ENCODE measurements at places on chromosomes 13 and 19.

DNA sequence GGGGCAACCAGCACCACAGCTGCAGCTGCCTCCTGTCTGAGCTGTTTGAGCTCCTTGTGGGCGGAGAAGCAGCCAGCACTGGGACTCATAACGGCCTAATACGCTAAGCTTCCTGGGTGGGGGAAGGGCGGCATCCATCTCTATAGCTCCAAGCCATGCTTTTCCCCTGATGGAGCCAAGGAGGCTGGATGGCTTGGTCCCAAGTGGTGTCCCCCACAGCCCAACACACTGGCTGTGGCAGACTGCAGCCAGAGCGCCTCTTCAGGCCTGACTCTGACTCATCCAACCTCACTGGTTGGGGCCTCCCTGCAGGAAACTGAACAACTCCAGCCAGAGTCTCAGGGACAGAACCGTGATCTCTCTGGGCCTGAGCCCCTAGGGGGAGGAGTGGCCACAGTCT lies 537.3 kb downstream of the SUCLA2 start:
- DNase-seq: no peak

DNA sequence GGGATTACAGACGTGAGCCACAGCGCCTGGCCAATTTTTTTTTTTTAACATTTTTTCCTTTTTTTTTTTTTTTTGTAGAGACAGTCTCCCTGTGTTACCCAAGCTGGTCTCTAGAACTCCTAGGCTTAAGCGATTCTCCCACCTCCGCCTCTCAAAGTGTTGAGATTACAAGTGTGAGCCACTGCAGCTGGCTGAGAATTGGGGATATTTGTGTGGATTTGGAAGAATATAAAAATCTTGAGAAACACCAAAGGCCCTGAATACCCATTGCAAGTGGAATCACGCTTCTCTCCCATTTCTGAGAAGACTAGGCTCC lies 79.9 kb upstream of the ABCC4 start:
- DNase-seq: no peak

DNA sequence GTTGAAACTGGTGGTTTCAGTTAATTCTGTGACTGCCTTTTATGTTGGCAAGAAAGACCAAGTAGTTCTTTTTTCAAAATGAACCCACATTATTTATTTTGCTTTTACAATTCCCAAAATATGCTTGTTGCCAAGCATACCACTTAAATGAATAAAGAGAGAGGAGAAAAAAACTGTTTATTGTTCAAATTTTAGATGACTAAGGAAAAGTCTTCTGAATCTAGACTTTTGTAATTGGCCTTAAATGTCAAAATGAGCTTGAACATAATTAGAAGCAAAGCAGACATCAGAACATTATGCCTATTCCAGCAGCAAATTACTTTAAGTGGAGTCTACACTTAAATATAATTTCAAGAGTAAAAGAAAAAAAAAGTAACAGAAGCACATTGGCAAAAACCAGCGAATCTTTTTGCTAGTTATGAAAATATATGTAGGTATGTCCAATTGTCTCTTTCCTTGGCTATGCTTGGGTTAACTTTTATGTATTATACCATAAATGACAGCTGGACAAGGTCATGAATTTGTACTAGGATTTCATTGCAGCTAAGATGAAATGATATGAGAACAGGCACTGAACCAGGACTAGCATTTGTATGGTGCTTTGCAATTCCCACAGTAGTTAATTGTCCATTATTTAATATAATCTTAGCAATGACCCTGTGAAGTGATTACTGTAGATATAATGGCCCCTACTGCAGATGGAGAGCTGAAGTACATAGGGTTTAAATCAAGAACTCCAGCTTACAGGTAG lies 211.9 kb downstream of the NALCN start:
- no peak for DNase-seq

- DNase-seq: no peak
Measured at GRCh38 chr13:27463500-27463899, 13.1 kb upstream of the MTIF3 start.

DNA sequence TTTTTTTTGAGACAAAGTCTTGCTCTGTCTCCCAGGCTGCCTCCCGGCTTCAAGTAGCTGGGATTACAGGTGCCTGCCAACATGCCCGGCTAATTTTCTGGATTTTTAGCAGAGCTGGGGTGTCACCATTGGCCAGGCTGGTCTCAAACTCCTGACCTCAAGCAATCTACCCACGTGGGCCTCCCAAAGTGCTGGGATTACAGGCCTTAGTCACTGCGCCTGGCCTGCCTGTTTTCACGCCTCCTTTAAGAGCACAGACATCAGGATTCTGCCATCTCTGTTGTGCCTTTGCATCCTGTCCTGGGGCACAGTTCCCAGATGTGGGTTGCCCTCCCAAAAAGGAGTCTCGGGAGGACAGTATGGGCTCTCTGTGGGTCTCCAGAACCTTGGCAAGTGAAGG lies 2.5 kb upstream of the PRAM1 start:
- DNase-seq: no peak

DNA sequence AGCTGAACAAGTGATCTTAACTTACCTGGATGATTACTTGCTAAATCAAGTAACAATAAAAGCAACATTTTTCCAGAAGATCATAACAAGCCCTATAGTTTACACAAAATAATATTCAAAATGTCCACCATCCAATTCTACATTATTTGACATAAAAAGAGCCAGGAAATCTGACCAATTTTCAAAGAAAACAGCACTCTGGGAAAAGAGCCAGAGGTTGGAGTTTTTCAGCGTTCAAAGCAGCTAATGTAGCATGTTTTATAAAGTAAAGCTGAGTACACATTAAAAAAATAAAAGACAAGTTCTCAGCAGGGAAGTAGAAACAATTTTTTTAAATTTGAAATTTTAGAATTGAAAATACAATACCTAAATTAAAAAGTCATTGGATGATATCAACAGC lies 62.6 kb downstream of the UFM1 start:
- DNase-seq: no peak

GRCh38 chr19:4969292-4969771 lies 419 bp downstream of the KDM4B start:
- no peak for DNase-seq

GRCh38 chr19:23789246-23789645 lies 30.6 kb upstream of the ZNF681 start:
- DNase-seq: no peak

GRCh38 chr13:79791471-79792042 lies 310.6 kb downstream of the NDFIP2 start:
- DNase-seq: no peak

GRCh38 chr13:102774214-102774568 lies 605 bp upstream of the TEX30 start:
- DNase-seq: no peak

DNA sequence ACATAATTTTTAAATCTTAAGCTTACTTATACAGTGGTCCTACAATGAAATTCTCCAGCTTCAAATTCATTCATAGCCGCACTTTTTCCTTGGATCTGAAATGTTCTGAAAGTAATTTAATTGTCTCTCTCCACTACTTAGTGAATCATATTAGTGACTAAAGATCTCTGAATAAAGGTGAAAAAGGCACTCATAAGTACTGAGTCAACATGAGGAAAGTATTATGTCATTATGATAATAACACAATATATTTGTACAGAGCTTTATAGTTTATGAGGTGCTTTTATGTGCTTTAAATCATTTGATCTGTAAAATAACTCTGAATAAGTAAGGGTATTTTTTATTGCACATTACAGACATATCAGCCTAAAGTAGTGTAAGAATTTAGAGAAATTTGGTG lies 628.2 kb upstream of the SLITRK5 start:
- DNase-seq: peak; percentile 4

GRCh38 chr19:4976401-4977298 lies 7.7 kb downstream of the KDM4B start:
- no peak for DNase-seq

DNA sequence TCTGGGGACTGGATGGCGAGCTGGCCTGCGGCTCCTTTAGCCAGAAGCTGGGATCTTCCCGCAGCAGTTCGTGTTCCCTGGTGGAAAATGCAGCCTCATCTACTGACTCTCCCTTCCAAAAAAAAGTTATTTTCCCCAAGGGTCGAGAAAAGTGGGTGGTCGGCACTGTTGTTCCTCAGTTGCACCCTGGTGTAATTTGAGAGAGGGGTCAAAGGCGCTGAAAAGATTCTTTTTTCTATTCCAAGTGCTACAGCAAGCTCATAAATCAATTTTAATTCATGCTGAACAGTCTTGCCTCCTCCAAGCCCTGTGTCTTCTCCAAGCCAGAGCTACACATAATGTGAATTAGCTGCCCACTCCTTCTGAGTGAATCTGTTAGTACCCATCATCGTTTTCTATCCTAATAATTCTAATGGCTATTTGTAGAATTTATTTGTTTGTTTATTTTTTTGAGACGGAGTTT lies 774 bp downstream of the SLC25A15 start:
- DNase-seq: no peak

DNA sequence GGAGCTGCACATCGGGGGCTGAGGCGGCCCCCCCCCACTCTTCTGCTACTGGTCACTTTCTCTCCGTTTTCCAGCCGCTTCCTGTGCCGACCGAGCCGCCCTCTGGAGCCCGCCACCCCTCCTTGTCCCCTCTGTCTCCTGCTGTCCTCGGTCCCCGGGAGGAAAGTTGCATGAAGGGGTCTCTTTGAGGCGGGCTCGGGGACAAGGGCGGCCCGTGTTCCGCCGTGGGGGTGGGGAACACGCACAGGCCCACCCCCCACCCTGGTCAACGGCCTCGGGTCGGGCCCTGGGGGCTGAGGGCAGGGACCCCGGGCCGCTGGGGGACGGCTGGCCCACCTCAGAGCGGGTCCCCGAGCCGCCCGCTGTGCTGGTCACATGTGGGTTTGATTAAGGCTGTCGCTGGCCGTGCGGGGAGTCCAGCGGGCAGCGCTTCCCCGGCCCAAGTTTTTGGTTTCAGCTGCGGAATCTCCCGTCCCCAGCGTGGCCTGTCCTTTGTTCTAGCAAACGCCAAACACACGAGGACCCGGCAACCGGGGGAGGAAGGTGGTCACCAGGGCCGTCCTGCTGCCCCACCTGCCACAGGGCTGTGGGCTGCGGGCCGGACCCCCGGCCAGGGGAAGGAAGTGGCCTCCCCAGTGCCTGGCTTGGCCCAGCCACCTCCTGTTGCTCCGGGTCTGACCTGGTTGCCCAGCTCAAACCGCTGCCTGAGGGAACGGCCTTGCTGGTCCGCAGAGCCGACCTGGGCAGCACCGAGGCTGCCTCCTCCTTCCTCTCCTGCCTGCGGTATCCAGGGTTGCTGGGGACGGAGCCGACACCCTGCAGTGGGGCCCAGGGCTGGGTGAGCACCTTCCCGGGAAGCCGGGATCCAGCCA lies 1.9 kb downstream of the EFNA2 start:
- no peak for DNase-seq

DNA sequence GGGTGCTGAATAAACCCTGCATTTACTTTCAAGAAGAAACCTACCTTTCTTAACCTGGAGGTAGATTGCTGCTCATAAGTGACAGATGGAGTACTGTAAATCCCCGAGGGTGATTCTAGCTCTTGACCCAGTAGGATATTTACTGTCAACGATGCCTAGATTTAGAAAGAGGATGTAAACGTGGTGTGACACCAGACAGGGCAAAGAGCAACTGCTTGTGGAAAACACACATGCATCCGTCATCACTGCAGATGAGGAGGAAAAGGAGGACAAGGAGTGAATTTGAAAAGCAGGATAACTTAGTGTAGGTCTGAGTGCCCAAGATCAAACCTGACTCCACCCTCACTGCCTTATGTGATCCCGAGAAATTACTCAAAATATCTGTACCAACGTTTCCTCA lies 9.8 kb upstream of the CLN5 start:
- DNase-seq: no peak

GRCh38 chr13:52975969-52976368 lies 52.6 kb upstream of the OLFM4 start:
- no peak for DNase-seq

DNA sequence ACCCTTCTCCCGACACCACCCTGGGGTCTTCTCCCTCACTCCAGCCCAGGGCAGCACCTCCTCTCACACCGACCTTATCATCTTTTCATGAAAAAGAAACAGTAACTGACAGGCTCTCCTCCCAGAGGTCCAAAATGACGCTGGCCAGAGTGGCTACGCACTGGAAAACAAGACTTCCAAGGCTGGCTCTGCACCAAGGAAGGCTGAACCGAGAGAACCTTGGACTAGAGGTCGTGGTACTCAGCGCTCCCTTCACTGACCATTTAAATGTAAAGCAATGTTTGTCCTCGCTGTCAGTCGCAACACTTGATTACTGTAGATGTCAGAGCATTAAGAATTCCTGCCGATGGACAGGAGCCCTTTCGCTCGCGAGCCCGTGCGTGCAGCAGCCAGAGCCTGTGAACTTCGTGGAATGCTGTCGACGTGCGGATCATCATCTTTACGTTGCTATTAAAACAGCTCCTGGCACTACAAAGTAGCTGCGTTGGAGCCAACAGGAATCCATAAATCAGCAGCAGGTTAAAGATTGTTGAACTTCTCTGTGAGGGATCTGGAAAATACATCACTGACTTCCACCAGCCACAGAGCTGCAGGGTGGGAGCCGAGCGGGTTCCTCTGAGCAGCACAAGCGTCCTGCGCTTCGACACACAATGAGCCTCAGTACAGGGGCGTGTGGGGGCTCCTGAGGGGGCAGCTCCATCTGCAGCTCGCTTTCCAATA lies 125.5 kb upstream of the MCF2L start:
- no peak for DNase-seq

GRCh38 chr13:22652796-22653195 lies 528.0 kb upstream of the SGCG start:
- no peak for DNase-seq

GRCh38 chr13:78562237-78562889 lies 41.0 kb downstream of the POU4F1 start:
- no peak for DNase-seq

- no peak for DNase-seq
Measured at GRCh38 chr13:48178126-48178525, 54.9 kb upstream of the ITM2B start.

DNA sequence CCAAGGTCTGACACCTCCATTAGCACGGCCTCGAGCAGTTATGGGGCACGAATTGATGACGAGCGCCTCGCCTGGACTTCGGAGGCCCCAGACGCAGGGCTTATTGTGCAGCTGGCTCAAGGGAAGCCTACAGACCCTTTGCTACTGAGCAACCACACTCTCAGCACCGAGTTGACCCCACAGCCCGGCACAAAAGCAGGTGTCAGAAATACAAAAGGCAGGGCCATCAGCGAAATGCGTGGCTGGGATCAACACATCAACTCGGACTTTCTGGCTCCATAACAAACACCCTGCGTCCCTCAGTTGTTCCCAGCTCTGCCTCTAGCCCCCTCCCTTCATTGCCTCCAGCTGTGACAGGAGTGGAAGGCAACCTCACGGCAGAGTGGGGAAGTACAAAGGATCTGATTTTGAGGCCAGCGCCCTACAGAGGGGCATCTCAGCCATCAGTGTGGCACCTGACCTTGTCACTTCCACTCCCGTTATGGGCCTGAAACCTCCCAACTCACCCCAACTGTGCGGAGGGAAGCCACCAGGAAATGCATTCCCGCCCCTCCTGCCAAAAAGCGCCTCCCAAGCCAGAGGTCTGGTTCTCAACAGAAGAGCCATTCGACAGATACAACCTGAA lies 18.0 kb downstream of the PEPD start:
- no peak for DNase-seq

- no peak for DNase-seq
Measured at GRCh38 chr19:18915639-18916038, 3.5 kb downstream of the COPE start.

GRCh38 chr13:59495936-59496512 lies 667.7 kb downstream of the DIAPH3 start:
- DNase-seq: no peak

All from NCI-H1417 treated with DMSO at 0.1 percent for 48 hours (cell line).